Activated CD4-positive, alpha-beta T cell treated with anti-CD3 and anti-CD28 coated beads, Interleukin-2, amount 50 U/mL, for 1 hour (primary cell): ENCODE measurements at places on chromosomes 3 and 15.

DNA sequence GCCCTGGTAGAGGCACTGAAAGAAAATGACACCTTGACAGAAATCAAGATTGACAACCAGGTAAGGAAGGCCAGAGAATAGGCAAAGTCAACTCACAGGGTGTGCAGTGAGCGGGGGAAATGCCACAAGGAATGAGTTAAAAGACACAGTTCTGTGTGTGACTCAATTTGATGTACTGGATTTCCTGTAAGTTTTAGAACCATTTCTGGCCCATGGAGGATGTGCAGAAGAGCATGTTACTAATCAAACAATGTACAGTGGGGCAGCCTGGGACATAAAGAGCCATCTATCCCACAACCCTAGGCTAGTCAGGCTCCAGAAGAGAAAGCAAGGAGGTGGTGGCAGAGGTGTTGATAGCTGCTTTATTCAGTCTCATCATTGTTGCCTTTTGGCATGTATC is 31.2 kb upstream of the TMOD3 start:
- DNase-seq = no peak

DNA sequence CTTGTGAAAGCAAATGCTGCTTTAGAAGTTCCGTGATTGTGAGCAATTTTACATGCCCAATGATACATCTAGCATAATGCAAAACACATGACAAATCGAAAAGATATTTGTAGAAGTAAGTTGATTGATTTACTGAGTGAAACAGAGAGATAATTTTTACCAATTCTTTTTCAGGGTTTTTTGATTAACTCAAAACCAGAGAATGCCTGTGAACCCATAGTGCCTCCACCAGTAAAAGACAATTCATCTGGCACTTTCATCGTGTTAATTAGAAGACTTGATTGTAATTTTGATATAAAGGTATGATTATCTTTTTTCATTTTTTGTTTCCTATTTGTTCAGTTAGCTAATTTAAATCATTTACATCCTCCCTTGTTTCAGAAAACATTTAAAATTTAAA is 58.8 kb downstream of the RNF13 start:
- no peak for DNase-seq

DNA sequence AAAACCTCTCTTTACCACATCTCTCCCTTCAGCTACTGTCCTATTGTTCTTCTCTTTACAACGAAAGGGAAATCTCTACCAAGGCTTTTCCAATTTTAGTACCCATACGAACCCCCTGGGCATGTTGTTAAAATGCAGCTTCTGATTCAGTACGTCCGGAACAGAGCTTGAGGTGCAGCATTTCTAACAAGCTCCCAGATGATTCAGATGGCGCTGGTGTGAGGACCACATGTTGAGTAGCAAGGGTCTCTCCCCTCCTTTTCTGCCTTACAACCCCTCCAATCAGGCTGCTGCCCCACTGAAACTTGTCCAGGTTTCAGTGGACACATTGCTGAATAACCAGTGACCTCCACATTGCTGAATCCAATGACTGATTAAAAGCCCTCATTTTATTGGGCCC is 177.1 kb upstream of the FEZF2 start:
- no peak for DNase-seq

DNA sequence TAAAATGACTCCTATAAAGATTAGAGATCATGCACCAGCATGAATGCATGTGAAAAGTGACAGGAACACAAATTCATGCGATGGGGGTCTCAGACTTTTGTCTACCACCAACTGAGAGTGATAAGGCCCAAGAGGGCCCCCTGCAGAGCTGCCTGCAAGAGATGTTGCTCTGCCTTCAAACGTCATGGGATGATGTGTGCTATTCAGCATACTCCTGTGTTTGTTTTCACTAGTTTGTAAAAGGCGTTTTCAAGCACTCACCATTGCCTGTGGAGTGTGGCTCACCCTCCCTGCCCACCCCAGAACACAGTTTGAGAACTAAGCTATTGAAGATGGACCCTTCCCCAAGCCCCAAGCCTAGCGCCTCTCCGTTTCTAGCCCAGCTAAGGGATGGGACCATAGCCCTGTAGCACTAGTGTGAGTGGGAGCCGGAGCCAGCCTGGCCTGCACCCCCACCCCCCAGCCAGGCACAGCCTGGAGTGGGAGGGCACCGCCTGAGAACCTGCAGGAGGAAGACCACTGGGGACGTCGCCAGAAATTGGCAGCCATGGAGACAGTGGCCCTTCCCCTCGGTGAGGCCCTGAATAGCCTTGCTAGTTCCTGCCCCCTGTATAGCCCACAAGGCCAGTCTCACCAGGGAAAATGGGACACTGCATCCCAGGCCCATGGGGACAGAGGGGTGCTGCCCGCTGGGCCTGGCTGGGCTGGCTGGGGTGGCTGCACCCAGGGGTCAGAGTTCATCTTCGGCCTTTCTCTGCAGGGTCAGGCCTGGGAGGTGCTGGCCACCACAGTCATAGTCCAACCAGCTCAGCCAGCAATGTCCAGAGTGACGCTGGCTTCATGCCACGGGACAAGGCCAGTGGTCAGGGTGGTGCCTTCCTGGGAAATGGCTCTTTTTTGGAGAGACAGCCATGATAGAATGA is 22.6 kb upstream of the KLF13 start:
- DNase-seq = no peak

GRCh38 chr15:51849860-51850259 is 20.4 kb downstream of the TMOD3 start:
- no peak for DNase-seq

DNA sequence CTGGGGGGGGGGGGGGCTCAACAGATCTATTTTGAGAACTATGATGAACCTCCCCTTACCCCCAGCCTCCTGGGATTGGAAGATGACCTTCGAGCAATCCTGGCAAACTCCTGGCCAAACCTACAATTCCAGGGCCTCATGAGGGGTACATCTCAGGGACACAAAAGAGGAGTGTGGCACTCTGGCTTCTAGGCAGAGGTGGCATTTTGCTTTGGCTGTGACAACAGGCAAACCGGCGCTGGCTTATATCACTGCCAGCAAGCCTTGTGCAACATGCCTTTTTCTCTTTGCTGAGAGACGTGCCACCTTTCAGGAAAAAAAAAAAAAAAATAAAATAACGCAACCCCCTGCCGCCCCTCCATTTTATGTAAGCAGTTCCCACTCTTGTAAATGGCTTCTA is 31.8 kb upstream of the FEZF2 start:
- DNase-seq = no peak

DNA sequence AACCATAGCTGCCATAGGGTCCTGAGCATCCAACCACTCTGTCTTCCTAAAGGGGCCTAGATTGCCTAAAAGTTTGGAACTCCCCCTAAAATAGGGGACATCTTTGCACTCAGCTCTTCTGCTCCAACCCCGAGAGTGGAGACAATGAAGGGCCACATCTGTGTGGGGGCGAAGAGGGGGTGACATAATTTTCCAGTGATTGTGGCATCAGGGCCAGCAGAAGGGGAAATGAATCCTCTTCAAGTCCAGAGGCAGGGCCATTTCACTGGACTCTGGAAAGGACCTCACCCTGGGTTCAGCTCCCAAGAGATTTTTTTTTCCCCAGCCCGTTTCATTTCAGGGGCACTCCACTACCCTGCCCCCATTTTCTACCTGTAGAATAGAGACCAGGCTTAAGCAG is 4.6 kb upstream of the ANKRD63 start:
- DNase-seq = no peak

- no peak for DNase-seq
These were observed 126.5 kb downstream of the ECT2 start for GRCh38 chr3:172877011-172877410.

DNA sequence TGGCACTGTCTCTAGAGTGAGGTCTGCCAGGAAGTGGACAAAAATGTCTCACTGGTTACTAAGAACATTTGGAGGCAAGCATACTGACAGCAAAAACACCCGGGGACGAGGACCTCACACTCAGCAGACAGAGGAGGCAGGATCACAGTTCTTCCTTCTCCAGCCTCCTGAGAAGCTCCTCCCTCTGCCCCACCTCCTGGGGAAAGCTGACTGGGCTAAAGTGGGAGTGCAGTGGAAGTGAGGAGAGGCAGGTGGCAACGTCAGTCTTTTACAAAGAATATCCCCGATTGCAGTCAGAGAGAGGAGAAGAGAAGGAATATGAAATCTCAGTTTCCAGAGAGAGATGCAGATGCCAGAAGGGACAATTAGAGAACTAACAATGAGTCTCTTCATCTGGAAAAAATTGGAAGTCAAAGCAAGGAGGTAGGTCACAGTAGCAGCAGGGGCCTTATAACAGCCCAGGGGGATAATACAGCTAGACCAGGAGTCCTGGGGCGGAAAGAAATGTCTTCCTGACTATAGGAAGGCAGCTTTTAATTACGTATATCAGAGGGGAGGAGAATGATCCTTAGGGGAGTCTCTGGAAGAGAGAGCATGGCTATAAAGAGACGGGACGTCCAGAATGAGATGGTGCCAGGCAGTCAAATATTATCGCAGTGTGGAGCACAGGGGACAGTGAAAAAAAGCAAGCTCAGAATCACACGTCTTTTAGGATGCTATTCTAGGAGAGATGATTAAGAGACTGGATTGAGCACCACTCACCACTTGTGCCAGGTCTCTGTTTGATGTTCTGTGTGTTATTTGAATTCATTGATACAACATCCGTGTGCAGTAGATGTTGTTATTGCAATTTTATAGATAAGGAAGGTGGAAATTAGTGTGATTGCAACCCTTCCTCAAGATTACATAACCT is 47.2 kb downstream of the LEO1 start:
- DNase-seq = no peak

GRCh38 chr3:34174740-34175139 is 376.3 kb downstream of the PDCD6IP start:
- no peak for DNase-seq

DNA sequence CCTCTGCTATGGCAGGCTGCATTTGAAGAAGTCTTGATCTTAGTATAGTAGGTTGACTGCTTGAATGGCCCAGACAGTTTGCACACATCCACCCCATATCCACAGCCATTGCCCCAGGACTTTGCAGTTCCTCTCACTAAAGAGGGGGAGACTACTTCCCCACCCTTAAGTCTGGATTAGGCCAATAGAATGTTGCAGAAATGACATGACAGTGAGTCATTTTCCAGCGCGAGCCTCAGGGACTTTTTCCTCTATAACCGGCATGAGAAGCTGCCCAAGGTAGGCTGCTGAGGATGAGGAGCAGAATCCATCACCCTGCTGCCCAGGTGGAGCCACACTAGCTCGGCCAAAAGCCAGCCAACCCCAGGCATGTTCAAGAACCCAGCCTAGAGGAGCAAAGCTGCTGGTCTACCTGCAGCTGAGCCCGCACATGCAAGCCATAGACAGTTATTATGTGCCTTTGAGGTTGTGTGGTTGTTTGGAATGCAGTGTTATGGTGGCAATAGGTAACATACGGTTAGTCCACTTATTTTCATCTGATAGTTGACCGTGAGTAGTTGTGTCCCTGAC is 113.9 kb downstream of the TLE3 start:
- no peak for DNase-seq

DNA sequence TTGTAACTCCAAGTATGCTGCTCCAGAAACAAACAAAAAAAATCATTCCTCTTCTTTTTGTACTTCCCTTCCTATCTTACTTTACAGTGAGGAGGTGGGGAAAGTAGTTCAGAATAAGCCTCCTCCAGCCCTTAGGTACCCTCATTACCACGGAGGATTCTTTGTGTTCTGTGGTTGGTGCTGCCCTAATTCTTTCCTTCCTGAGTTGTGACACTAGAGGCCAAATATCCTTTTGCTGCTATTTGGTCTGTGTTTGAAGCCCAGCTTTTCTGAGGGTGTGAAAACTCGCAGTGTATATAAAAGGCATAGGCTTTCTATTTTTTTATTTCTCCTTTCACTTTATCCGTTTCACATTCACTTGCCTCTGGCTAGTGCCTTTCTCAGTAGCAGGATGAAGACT is 98.2 kb downstream of the HHLA2 start:
- no peak for DNase-seq

GRCh38 chr15:67906382-67906781 is 66.5 kb upstream of the RNU6-1 start:
- DNase-seq = no peak

DNA sequence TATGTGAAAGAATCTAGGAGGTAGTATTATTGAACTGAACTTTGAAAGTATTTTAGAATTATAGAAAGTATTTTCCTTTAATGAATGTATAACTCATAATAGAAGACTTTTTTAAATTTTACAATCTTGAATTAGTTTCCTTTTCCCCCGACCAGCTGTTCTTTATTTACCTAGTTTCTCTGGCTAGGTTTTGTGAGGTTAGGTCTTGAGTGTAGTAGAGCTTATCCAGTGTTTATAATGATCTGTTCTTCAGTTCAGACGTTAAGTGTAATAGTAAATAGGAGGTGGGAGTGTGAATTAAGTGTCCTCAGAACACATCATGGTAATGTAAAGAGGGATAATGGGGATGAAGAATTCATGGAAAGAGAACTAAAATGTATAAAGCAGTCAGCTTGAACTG is 93.8 kb downstream of the MYRIP start:
- DNase-seq = no peak

GRCh38 chr3:156664831-156665178 is 9.6 kb upstream of the TIPARP start:
- DNase-seq = no peak

DNA sequence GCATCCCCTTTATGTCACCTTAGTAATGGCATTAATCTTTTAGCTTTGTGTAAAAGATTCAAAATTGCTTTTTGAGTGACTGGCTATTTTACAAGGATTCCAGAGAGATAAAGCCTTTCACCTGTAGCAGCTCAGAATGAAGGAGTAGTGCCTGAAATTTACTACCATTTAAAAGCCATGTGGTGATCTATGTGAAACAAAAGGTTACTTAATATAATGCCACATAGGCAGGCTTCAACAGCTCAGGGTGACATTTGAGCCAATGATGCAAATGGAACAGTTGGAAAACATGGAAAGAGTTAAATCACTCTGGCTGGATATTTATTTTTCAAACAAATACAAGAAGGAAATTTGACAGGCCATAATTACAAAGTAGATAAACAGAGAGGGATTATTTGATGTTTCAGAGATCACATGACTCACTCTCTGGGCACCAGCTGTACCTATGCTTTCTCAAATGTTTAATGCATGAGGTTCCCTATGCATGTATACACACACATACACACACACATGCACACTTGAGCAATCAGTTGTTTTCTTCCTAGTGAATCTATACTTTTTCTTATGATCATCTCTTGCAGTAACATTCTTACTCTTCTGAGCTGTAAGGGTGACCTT is 171.5 kb downstream of the ZMAT3 start:
- DNase-seq = no peak

DNA sequence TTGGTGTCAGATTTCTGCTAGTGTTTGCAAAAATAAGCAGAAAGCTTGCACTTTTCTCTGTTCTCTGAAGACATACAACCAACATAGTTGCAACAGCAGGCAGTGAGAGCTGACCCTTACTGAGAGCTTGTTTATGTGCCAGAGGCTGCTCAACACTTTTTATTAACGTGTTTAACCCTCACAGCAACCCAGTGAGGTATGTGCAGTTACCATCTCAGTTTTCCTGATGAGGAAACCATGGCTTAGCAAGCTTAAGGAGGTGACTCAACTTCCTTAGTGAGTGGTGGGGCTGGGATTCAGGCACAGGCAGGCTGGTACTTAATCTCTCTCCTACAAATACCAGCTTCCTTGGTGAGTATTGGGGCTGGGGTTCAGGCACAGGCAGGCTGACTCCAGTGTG is 158.1 kb upstream of the CTDSPL start:
- DNase-seq = no peak

GRCh38 chr3:186967686-186968085 is 37.4 kb downstream of the ST6GAL1 start:
- no peak for DNase-seq
